ENCODE measurements at places on chromosomes 2 and 18. TPM values are rescaled to one million over a fixed set of nuclear protein-coding genes. Genes with fewer than 3 reads are reported as not detected.

Gene CLEC4F
- 1.4 TPM for total RNA-seq

Gene ERICH2
- total RNA-seq, result 1.1 TPM

Gene TEX44
- total RNA-seq, result not detected

Gene TBC1D8
- 14.3 TPM for total RNA-seq

DNA sequence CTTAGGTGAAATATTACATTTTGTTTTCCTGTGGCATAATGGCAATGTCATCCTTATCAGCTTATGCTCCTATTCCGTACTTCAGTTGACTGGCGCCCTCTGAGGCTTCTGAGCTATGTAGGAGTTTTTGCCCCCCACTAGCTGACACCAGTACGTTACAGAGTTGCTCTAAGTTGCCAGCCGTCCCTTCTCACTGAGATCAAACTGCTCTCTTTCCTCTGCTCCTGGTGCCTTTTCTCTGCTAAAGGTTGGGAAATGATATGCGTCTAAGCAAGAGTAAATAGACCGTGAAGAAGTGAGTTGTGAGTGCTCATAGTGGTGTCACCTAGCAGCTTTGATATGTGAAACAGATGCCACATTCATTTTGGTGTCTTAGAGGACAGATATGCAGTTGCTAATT, 99.2 kb downstream of the RAPGEF4 start:
- H3K4me3 ChIP-seq, result no peak overlapping the region
- H3K27ac ChIP-seq, result no peak overlapping the region
- no peak for DNase-seq
- H3K36me3 ChIP-seq, result no peaks in the 10 kb centered on the region
- no peaks in the 10 kb centered on the region for H3K4me1 ChIP-seq

DNA sequence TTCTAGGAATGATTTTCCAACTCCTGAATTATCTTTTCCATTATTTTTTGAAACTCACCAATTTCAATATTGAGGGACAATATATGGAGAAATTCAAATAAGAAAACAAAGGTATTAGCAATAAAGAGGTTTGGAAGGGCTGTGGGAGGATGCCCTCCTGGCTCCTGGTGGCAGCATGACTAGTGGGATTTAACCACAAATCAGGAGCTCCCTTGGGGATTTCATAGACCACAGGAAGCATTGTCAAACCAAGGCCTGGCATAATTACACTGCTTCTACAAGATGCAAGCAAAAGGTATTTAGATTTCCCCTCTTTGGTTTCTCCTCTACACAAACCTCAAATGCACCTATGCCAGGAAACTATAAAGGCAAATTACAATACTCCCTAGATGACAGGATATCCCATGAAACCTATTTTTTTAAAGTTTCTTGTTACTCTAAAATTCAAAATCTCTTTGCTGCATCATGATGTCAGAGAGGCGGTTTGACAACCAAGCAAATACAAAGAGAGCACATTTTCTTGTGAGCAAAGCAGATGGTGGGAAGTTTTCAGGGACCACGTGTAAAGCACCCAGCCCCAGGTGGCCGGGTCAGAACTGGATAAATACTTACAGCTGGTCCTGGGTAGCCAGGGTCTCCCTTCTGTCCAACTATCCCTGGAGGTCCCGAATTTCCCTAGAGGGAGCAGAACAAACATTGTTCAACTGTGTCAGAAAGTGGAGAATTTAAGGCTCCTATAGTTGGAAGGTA, 67.9 kb downstream of the COL6A3 start:
- no peak overlapping the region for H3K4me3 ChIP-seq
- DNase-seq, result no peak
- no peak overlapping the region for H3K27ac ChIP-seq
- H3K27me3 ChIP-seq, result no peaks in the 10 kb centered on the region
- peaks cover 13% of the 10 kb centered on the region for H3K4me1 ChIP-seq

Gene LONRF2
- total RNA-seq, result 50.4 TPM

- no peaks in the 10 kb centered on the region for H3K4me1 ChIP-seq
- DNase-seq, result no peak
- no peaks in the 10 kb centered on the region for H3K27me3 ChIP-seq
- no peaks in the 10 kb centered on the region for H3K36me3 ChIP-seq
- H3K4me3 ChIP-seq, result no peak overlapping the region
Measured at GRCh38 chr2:232454630-232455029, 1.3 kb upstream of the ALPI start.

Gene TNS1
- 391 TPM for total RNA-seq

Gene BBS5
- 11.8 TPM for total RNA-seq

DNA sequence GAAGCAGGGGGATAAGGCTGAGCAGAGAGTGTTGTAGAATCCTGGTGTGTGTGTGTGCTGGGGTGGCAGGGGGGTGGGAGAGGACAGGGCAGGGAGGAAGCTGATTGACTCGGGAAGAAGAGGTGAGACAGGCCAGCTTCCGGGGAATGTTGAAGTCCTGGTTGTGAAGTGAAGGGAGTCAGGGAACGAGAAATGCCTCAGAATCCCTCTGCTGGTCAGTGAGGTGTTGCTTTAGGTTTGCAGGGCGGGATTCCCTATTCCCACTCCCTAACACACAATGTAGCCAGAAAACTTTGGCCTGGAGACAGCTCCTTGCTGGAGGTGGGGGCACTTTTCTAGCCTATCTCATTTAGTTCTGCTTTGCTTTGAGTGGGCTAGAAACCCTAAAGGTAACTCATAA, 265.1 kb downstream of the HAUS1 start:
- H3K4me3 ChIP-seq, result no peak overlapping the region
- H3K4me1 ChIP-seq, result no peaks in the 10 kb centered on the region
- H3K36me3 ChIP-seq, result no peaks in the 10 kb centered on the region
- H3K27ac ChIP-seq, result no peak overlapping the region
- no peaks in the 10 kb centered on the region for H3K27me3 ChIP-seq

Gene PROM2
- 0.99 TPM for total RNA-seq

Data from ovary (tissue), 10 donors.